B cell (primary cell): ENCODE measurements at places on chromosomes 6 and 20.

GRCh38 chr6:122673343-122673961, 63.2 kb downstream of the PKIB start:
- no peak for DNase-seq

- DNase-seq: no peak
These were observed 116.4 kb downstream of the KIF6 start for GRCh38 chr6:39608652-39609345.

DNA sequence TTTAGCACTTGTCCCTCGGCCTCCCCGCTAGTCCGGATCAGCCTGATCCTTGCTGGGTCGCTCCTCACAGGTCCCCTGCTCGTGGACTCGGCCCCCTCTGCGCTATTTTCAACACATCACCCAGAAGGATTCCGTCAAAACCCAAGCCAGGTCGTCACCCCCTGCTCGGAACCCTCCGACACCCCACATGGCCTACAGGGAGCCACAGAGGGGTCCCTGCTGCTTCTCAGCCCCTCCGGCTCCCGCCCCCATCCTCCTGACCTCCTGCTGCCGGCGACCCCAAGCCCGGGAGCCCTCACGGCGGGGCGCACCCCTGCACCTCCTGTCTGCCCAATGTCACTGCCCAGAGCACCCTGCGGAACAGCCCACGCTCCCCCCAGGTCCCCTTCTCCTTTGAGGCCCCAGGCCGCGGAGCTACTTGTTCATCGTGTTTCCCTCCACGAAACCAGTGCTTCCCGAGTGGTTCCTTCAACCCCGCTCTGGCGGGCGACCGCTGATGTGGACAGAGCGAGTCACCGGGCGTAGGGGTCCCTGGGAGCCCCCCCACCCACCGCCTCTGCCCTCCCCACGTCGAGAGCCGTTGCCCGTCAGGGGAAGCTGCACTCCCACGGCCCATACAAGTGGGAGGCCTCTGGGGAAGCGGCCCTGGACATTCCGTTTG, 638 bp upstream of the MYL9 start:
- DNase-seq: no peak

- DNase-seq: no peak
These were observed 74.0 kb downstream of the MDGA1 start for GRCh38 chr6:37623666-37624065.

GRCh38 chr20:43535370-43536004, 23.3 kb upstream of the SGK2 start:
- no peak for DNase-seq

- no peak for DNase-seq
These were observed 25.3 kb downstream of the NOL4L start for GRCh38 chr20:32559753-32560380.

GRCh38 chr6:22756365-22756764, 187.0 kb downstream of the HDGFL1 start:
- no peak for DNase-seq

DNA sequence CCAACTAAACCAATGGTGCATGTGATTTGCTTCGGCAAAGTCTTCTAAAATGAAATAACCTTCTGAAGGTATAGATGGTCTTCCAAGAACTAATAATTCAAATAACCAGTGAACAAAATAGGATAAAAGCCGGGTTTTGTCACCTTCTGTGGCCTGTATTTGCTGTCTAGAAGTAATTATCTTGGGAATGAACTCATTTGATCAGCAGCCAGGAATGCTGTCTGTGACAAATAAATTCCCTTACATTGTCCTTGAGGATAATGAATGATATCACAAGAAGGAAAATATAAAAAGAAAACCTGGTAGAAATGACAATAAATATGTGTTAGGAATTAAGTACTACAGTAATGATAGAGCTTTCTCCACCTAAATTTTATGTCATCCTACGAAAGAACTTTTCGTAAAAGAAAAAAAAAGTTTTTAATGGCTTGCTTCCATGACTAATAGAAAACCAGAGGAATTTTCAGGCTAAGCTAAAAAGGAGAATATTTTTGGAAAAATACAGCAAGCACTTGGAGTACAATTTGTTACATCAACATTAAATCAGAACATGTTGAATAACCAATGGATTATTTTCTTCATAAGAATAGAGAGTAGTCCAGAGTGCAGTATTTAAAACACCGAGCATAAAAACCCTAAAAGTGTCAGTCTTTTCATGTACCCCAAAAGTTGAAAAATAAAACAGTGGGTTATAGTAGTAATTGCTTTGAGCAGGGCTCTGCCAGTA, 247.7 kb downstream of the TBC1D7 start:
- no peak for DNase-seq

- DNase-seq: no peak
These were observed 65.8 kb downstream of the BTBD9 start for GRCh38 chr6:38573801-38574395.

- no peak for DNase-seq
These were observed 41.4 kb downstream of the ZNF831 start for GRCh38 chr20:59205044-59205443.

GRCh38 chr20:61810066-61810737, 255.5 kb downstream of the TAF4 start:
- DNase-seq: no peak

GRCh38 chr20:61900011-61900944, 165.4 kb downstream of the TAF4 start:
- no peak for DNase-seq

- DNase-seq: no peak
These were observed at the start of gene SEMG2 for GRCh38 chr20:45221076-45221475. TSS of gene SEMG2 (plus strand) at chr20:45221373. CDS start at chr20:45221390, 17 bp downstream.

GRCh38 chr6:22732176-22732970, 163.0 kb downstream of the HDGFL1 start:
- no peak for DNase-seq

GRCh38 chr6:12356983-12357972, 67.1 kb downstream of the EDN1 start:
- DNase-seq: peak; percentile 68

- no peak for DNase-seq
These were observed 440.4 kb downstream of the BTBD3 start for GRCh38 chr20:12358006-12358654.

GRCh38 chr6:41579088-41579610, 33.0 kb downstream of the FOXP4 start:
- DNase-seq: no peak

- no peak for DNase-seq
These were observed 167.4 kb downstream of the SASH1 start for GRCh38 chr6:148509800-148510581.

GRCh38 chr20:50484271-50484976, 25.8 kb upstream of the PTPN1 start:
- no peak for DNase-seq

DNA sequence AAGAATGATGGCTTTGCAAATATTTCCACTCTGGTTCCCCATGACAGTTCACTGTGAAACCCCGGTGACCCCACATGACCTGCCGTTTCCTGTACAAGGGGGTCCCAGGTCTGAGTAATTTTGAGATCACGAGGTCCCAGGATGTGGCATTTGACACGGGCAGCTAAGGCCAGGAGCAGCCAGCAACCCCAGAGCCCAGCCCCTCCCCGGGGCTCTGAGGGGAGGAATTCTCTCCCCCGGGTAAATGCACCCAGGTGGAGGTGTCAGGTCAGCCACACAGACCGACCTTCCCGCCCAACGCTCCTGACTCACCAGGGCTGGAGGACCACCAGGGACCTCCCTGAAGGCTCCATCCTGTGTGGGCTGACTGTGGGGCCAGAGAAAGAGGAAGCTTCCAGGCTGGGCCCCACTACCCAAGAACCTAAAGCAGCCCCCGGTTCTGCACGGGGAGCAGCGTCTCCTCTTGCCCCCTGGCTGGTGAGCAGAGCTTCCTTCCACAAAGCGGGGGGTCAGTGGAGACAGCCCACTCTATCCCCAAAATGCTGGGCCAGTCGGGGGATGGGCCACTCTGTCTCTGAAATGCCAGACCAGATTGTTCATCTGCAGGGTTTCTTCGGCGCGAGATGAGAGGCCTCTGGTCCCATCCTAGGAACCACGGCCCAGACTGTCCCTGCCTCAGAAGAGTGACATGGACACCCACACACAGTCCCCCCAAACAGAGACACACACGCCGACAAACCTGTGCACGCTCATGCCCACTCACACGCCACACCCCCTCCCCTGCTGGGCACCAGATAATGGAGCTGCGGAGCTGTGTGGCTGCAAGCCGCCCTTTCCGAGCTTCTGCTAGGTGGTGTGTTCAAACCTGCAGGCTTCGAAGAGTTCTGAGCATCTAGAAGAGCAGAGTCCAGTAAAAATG, 23.4 kb upstream of the SLCO4A1 start:
- peak; percentile 65 for DNase-seq

- DNase-seq: no peak
These were observed 37.7 kb upstream of the B4GALT5 start for GRCh38 chr20:49751397-49751736.

- no peak for DNase-seq
These were observed 54.3 kb upstream of the GPR31 start for GRCh38 chr6:167211881-167212712.

- no peak for DNase-seq
These were observed 294.0 kb downstream of the CLIC5 start for GRCh38 chr6:45721665-45722064.

GRCh38 chr6:2111162-2111677, 134.2 kb downstream of the GMDS start:
- no peak for DNase-seq

- DNase-seq: no peak
These were observed 310.3 kb downstream of the CDH26 start for GRCh38 chr20:60268491-60268890.

DNA sequence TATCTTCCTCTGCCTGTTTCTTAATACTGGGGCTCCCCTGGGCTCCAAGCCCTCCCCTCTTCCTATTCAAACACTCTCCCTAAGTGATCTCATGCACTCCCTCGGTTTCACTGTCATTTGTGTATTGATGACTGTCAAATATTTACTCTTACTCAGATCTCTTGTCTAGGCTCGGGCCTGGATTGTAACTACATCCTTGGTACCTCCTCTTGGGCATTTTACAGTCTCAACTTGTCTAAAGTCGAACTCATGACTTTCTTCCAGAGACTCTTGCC, 189.4 kb upstream of the PRDM1 start:
- DNase-seq: no peak

DNA sequence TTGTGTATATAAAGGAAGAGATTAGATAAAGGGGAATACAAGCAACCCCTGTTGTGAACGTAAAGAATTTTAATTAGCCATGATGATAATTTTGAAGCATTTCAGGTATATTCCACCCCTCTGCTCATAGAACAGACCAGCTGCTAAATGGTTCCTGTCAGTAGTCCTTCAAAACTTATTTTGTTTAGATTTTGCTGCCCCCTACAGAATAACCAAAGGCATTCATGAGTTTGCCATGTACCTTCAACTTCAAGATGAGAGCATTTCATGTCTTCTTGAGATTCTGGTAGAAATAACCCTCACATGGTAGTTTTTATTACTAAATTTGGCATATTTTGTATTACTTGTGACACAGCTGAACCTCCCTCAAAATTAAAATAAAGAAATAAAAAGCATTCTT, 1586.7 kb downstream of the HACE1 start:
- no peak for DNase-seq

DNA sequence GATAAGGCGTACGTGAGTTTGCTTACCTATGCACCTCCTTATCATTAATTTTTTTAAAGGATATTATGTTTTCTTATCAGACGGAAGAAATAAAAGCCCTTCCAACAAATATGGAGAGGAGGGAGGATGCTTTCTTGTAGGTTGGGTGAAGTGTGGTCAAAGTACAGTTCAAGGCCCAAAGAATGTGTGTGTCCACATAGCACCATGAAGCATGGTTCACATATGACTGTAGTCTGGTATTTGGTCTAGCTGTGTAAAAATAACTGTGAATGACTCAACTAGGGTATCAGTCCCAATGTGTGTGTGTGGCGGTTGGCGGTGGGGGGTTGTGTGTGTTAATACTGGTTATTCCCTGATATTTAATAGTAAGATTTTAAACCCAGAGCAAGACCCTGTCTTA, 212.7 kb downstream of the TMEM242 start:
- DNase-seq: no peak

DNA sequence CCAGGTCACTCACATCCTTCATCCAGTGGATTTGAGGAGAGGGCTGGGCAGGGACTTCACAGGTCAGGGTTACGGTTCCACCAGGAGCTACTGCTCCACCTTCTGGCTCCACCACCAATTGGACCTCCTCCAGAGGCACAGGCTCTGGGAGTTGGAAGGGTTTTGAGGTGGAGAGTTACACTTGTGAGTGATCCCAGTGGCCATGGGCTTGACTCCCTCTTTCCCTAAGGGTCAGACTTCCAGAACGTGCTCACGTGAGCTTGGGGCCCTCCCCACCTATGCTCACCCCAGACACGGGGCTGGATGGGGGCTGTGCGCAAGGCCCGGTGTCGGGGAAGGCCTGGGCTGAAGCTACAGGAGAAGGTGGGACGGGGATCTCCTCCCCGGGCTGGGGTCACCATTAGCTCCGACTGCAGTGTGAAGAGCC, 1.5 kb downstream of the AGER start:
- no peak for DNase-seq

DNA sequence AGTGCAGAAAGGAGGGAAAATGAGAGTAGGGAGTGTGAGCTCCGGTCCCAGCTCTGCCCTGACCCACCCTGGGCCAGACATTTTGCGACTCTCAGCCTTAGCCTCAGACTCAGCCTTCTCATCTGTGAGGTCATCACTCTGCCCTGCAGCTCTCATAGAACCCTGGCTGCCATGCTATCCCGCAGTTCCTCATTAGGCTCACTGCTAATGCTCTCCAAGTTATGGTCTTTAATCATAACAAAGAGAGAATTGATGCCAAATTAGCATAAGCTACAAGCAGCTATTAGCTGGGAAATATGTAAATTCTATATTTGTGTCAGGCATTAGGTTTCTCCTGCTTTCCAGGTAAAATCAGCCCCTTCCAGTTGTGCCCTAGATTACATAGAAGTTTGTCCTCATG, 46.5 kb upstream of the MLN start:
- no peak for DNase-seq

GRCh38 chr6:125232466-125232865, 69.3 kb downstream of the HDDC2 start:
- no peak for DNase-seq

GRCh38 chr6:163468738-163469137, 54.2 kb downstream of the QKI start:
- no peak for DNase-seq

DNA sequence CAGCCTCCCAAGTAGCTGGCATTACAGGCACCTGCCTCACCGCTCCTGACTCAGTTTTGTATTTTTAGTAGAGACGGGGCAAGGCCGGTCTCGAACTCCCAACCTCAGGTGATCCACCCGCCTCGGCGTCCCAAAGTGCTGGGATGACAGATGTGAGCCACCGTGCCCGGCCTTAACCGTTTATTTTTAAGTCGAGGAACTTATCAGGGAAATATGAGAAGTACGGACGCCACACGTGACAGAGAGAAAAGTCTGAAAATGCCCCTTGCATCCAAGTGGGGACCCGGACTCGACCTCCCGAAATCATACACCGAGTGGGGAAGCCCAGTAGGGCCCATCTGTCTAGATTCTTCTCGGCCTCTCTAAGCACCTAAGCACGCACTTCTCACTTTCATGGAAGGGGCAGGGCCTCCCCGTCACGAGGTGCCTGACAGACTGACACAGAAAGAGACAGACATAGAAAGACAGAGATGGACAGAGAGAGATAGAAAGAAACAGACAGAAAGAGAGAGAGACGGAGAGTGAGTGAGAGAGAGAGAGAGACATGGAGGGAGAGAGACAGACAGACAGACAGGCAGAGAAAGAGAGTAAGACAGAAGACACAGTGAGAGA, 756.5 kb upstream of the DEFB115 start:
- DNase-seq: no peak
